ENCODE measurements at places on chromosomes 5 and 9.

GRCh38 chr5:170745481-170746071, 37.9 kb upstream of the GABRP start:
- DNase-seq: no peak

GRCh38 chr9:17075758-17076485, 58.9 kb upstream of the CNTLN start:
- DNase-seq: no peak

DNA sequence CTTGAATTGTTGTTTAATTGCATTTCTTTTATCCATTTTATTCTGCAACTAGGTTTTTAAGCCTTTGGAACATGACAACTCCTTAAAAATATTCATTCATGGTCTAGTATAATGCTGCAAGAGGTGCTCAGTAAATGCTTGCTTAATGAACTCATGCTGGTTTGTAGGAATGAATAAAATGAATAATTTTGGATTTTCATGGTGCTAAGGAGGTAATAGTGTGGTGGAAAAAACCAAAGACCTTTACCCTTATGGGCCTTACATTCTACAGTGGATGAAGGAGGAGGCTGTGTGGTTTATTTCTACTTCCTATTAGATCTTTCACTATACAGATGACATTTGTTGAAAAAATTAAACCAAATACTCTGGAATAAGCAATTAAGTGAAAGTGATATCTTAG, 43.4 kb downstream of the LRRTM2 start:
- DNase-seq: no peak

DNA sequence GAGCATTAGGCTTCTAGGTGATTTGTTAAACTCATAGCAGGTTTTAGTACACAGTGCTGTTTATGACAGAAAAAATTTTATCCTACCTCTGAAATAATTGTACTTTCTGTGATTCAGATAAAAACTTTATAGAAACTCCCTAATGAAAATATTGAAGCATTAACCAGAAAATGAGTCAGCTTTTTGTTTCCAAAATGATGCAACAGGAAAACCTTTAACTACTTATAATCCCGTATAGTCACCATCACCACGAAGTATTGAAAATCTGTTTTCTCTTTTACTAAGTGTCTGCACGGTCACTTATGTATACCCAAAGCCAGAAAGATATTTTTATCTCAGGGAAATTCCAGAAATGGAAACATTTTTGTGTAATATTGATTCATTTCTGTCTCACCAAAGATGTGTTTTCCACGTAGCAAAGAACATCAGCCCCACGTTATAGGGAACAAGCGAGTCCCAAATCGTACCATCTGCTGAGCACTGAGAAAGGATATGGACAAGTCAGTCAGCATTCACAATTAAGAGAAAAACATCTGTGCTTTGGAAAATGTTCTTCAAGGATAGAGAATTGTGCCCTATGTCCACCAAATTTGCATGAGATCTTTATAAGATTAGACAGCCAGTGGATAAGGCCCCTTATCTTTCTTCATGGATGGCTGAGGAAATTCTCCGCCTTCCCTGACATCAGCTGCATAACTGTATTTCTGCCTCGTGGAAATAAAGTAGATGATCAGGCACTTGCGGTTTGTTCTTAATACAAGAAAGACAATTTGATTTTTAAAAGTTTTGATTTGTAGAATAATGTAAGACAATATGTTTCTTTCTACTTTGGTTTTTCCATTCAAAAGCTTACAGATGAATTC, 41.9 kb downstream of the TNFAIP8 start:
- DNase-seq: peak; percentile 74

- no peak for DNase-seq
These were observed 86.9 kb upstream of the TTC23L start for GRCh38 chr5:34751807-34752736.

DNA sequence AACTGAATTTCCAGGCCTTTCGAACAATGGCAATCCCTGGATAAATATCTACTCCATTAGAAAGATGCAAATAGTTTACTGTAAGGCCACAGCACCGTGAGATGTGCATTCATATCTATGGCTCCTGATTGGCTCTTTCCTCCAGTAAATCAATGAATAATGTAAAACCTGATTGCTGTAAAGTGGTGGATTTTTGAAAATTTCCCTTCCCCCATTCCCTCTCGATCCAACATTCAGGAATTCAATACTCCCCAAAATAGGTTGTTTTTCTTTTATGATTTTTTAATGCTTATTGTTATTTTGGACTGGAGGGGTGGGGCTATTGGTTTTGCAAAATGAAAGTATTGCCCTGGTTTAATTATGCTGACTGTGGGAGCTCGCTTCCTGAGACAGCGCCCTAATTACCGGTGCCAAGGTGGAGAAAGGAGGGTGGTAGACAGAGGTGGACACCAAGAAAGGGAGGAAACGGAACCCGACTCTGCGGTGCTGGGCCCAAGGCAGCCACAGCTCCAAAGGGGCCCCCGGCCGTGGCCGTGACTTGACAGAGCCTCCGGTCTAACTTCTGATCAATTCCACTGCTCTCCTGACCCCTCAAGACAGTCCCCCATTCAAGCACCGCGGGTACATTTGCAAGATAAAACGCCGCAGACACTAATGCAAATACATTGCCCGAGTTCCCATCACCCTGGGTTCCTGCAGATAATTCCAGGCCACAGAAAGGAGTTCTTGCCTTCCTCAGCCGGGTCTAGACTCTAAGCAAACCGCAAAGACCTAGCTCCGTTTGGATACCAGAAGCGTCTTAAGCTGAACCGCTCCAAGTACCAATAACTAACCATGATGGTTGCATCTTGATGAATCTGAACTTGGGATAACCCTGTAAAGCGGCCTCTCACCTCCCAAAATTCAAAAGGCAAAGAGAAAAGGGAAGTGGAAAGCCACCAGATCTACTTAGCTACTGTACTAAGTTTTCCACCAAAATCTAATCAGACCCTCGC, 211.2 kb downstream of the MEF2C start:
- no peak for DNase-seq

GRCh38 chr5:16754601-16755000, 137.8 kb upstream of the RETREG1 start:
- DNase-seq: no peak

DNA sequence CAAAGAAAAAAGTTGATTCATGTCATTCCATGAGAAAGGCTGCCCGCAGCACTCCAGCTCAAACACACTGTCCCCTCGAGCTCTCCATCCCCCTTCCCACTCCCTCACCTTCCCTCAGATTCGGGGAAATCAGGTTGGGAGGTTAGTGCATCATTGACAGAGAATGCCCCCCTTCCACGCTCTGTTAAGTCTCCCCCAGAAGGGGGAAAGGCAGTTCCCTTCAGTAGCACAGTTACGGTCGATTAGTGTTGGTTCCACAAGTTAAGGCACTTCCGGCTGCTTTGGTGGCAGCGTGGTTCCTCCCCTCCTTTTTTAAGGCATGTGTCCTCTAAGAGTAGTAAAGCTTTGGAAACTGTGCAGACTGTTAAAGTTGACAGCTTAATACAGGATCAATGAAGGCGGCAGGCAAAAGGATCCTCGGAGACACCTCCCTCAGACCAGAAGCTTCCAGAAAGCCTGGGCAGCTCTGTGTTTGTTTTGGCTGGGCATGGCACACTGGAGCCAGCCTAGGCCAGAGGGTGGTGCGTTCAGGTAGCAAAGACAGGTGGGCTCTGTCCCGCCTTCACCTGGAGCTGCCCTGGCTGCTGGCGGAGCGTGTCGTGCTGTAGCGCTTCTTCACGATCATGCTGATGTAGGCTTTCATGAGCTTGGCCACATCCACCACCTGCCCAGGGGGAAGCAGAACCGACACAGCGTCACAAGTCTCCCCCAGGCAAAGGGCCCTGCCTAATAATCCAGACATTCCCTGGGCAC, 49.5 kb upstream of the RETREG1 start:
- DNase-seq: no peak

DNA sequence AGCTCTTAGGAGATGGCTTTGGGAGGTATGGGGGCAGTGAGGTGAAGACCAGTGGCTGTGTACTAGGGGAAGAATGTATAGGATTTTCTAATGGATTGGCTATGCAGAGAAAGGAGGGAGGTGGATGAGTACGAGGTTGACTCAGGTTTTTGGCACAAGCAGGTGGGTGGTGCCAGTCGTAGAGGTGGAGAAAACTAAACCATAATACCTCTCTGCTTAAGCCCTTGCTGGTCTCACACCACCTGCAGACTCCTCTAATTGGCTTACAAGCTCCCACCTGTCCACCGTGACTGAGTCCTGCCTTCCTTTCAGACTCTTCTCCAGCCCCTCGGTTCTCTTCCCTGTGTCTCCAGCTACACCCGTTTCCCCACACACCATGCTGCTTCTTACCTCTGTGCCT, 521.7 kb upstream of the CLINT1 start:
- no peak for DNase-seq

- no peak for DNase-seq
These were observed 110.9 kb upstream of the GPR151 start for GRCh38 chr5:146626936-146627335.
